ENCODE measurements at places on chromosomes 4 and X.

- DNase-seq, result no peak
Observed at GRCh38 chr4:140084385-140084784, 69.6 kb downstream of the MAML3 start.

GRCh38 chr4:174460684-174461083, 61.6 kb downstream of the HPGD start:
- no peak for DNase-seq

DNA sequence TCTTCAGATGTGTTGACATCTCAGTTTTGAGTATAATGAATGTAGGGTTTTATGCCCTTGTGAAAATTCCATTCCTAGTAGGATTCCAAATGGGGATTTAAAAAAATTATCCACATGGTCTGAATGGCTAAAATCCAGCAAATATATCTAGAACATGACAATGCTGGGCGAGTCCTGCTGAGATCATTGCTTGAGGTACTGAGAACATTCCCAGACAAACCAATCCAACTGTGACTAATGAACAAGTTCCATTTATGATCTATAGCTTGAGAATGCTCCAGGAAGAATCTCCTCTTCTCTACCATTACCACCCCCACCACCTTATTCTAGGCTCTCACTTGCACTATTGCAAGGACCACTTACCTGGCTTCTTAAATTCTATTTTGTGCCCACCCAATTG, 77.2 kb upstream of the IL1RAPL2 start:
- DNase-seq, result no peak

GRCh38 chr4:129092631-129093190, 628 bp downstream of the SCLT1 start:
- no peak for DNase-seq

- no peak for DNase-seq
Observed at GRCh38 chr4:56783986-56784385, 37.5 kb downstream of the SPINK2 start.

DNA sequence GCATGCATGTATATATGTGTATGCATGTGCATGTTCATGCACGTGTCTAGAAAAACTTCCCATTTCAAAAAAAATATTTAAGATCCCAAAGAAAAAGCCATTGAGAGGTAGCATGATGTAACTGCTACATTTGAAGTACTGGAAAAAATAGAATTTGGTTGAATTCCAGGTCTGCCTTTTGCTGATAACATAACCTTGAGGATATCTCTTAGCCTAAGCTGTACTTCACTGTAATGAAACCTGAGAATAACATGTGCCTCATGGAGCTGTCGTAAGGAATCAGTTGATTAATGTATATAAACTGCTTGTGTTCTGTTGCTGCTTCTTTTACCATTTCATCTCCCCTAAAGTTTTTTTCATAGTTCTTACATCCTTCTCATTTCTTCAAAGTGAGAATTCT, 351.8 kb downstream of the GRIA2 start:
- DNase-seq, result no peak

DNA sequence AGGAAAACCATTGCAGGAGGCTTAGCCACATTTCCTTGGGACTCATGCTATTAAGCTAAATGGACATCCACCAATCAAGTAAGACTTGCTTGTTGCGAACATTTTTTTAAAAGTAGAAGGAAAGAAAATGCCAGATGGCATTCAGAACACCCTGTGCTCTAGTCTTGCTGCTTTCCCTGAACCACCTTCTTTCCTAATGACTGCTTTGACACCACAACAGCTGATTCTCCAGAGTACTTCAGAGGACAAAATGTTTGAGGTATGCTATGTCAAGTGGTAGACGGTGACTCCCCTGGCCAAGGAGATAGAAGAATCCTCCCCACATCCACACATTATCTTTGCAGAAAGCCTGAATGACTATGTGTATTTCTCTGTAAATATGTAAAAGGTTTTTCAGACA, 65.4 kb downstream of the ANK2 start:
- DNase-seq, result no peak

DNA sequence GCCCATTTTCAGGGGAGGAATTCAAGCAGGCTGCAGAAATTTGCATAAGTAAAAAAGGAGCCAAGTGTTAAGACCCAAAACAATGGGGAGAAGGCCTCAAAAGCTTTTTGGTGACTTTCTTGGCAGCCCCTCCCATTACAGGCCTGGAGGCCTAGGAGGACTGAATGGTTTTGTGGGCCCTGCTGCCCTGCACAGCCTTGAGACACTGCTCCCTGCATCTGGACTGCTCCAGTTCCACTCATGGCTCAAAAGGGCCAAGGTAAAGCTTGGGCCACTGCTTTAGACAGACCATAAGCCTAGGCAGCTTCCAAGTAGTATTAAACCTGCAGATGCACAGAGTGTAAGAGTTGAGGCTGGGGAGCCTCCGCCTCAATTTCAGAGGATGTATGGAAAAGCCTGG, 501.6 kb downstream of the MID1IP1 start:
- no peak for DNase-seq

GRCh38 chr4:139469869-139470268, 15.9 kb downstream of the RAB33B start:
- no peak for DNase-seq

GRCh38 chr4:142579443-142579842, 266.7 kb downstream of the INPP4B start:
- no peak for DNase-seq

DNA sequence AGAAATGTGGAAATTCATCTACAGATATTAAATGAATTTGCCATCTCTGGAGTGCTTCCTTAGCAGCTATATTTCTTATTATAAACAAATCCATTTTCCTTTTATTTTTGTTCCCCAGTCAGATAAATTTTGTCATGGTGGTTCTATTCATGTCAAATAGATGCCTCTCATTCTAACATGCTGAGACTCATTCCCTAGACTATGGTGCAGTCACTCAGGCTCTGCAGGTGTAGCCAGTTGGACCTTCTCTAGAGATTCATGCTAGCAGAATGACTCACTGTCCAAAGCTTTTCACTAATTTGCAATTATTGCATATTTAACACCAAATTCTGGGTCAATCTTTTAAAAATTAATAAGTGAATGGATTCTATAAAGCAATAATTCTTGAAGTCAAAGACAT, 1392.7 kb downstream of the PCDH7 start:
- no peak for DNase-seq

GRCh38 chrX:138921031-138921430, 209.5 kb upstream of the FGF13 start:
- DNase-seq, result no peak

DNA sequence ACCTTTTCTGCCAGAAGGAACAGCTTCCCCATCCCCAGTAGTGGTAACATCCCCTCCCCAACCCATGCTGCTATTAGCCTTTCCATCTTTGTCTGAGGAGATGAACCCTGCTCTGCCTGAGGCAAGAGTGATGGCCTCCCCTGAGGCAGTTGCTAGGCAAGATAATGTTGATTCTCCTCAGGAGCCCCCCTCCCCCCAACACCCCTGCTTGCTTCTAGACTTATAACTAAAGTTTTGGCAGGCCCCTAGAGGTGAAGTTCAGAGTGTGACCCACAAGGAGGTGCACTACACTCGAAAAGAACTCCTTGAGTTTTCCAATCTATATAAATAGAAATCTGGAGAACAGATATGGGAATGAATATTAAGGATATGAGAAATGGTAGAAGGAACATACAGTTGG, 962.5 kb downstream of the ADGRL3 start:
- DNase-seq, result no peak

DNA sequence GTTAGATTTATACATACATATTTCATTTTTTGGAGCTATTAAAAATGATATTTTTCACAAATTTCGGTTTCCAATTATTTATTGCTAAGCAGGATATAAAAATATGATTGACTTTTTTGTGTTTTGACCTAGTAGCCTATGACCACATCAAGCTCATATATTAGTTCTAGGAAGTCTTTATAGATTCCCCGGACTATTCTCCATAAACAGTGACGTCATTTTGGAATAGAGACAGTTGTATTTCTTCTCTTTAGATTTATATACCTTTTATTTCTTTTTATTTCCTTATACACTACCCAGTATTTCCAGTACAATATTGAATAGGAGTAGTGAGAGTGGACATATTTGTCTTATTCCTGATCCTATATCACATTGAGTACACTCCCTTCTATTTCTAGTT, 31.8 kb downstream of the DDX53 start:
- DNase-seq, result no peak

- DNase-seq, result peak; percentile 42
Observed at GRCh38 chr4:83219344-83220331, 65.0 kb downstream of the COQ2 start.

DNA sequence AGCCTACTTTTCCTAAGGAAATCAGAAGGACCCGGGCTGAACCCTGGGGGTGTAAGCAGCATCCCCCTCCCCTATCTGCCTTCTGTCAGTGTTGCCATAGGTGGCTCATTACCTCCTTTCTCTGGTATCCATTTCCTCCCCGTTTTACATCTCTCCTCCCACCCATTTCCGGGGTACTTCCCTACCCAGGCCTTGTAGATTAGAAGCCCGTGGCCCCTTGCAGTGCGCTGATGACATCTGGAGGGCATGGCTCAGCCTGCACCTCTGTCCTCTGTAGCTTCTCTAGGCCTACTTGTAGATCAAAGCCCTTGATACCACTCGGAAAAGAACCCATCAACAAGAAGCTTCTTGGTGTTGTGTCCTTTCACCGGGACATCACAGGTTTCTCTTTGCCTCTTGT, 71.8 kb downstream of the NBDY start:
- DNase-seq, result no peak

DNA sequence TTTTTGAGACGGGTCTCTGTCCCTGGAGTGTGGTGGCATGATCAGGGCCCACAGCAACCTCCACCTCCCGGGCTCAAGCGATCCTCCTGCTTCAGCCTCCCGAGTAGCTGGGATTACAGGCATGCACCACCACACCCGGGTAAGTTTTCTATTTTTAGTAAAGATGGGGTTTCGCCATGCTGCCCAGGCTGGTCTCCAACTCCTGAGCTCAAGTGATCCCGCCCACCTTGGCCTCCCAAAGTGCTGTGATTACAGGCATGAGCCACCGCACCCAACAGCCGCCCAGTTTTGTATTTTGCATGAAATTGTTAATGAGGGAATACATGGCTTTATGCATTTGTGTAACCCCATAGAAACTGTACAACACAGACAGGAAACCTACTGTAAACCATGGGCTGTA, 2.8 kb upstream of the ARHGAP4 start:
- DNase-seq, result no peak

DNA sequence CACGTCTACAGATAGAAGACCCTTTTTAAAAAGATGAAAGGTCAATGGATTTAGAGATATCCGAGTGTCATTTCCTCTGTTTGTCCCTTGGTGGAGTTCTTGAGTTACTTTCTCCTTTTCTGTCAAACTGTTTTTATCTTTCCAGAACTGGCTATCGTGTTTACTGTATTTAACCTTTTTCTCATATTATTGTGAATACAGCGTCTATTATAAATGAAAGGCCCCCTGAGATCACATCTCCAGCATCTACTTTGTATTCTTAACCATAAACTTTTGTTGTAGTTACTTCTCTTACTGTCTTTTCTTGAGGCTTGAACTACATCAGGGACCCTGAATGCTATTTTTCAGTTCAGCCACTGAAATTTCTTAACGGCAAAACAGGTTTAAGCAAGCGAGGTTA, 4.0 kb upstream of the PCDH7 start:
- no peak for DNase-seq

- DNase-seq, result no peak
Observed at GRCh38 chrX:45775468-45775867, 574.8 kb upstream of the DIPK2B start.

DNA sequence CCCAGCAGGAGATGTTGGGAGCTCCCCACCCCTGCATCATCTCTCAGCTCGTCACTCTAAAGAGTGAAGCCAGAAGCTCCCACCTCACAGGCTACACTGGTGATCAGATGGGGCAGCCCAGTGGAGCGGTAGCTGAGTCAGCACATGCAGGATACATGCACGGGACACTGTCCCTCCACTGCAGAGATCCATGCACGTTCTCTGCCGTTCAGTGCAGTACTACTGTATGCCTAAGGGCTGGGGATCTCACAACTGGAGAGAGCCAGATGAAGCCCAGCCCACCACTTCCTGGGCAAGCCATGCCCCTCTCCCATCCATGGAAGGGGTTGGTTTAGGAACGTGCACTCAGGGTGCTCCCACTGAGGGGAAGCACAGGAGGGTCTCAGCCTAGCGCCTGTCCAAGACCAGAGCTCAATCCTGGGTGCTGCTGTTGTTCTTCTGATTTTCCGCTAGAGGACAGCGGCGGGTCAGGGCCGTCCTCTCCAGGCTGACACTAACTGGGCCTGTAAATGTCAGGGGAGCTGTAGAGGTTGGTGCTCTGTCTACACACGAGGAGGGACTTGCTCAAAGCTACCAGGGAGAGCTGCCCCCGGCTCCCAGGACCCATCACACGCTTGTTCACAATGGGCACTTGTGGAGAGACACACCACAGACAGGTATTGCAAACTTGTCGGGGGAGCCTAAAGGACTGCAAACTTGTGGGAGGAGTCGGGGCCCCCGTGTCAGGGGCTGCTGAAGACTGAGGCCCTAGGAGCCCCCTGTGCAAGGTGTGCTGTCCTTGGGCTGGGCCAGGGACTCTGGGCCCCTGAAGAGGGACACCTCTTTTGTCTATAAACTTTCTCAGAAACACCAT, 18.2 kb upstream of the ABLIM2 start:
- DNase-seq, result no peak
